ENCODE measurements at places on chromosomes 13 and 19.

DNA sequence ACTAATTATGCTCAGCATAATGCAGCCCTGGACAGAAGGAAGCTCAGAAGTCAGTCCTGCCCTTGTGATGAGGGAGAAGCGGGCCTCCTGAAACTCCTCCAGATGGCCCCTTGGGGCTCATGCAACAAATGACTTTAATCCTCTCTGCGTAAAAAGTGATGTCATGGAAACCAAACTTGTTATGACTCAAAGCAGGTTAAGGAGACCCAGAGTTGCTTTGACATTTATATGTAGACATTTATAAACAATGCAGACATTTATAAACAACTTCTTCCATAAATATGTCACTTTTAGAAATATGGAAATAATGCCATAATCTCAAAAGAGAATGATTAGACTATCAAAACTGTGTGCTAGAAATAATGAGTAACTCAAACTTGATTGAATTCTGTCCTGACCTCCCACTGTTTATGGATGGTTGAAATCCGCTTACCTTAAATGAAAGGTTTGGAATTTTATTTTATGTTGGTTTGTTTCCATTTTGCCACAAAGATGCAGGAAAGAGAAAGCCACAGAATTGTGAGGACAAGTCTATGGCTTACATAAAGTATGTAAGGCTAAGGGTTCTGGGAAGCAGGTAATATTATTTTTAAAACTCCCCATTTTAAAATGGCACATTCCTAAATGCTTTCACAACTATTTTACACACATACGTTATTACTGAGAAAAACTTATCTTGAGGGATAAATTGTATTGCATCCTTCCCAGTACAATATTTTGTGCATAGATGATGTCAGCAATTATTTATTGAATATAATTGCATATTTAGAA, 73.7 kb downstream of the CYSLTR2 start:
- no peak for DNase-seq

DNA sequence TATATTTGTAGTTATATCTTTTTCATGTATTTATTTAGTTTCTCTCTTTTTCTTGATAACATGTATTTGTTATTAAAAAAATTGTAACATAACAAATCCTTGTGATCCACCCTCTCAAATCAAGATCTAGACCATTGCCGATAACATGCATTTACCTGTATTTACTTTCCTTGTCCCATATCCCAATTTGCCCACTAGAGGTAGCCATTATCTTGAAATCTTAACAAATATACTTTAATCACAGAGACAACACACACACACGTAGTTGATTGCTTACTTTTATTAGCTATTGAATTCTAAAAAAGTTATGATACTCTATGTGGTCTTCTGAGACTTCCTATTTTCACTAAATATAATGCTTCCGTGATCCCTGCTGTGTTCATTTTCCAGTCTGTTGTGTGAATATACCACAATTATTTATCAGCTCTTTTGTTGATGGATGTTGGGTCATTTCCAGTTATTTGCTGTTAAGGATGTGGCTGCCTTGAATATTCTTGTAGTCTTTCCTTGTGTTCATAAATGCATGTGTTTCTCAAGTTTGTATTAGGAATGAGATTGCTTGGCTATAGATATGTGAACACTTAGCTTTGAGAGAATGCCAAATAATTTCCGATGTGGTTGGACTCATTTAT, 31.3 kb upstream of the ZMYM2 start:
- DNase-seq, result no peak

- no peak for DNase-seq
These were observed 64.9 kb downstream of the GADD45B start for GRCh38 chr19:2540646-2541454.

DNA sequence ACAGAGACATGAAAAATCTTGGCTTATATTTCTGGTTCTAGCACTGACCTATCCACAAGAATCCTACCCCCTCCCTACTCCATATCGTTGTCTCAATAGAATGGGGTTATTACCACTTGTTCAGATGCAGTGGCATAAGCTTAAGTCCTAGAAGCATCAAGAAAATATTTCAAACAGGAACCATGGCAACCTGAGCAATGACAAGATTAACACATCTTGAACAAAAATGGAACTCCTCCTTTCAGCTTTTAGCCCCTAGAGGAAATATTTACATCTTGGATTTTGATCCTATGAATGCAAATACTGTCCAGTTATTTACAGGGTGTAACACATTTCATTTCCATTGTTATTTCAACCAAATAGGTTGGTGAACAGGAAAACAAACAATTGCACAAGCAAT, 46.1 kb upstream of the TSC22D1 start:
- DNase-seq, result no peak

- DNase-seq, result no peak
These were observed 10.7 kb downstream of the CCDC124 start for GRCh38 chr19:17943274-17944221.

DNA sequence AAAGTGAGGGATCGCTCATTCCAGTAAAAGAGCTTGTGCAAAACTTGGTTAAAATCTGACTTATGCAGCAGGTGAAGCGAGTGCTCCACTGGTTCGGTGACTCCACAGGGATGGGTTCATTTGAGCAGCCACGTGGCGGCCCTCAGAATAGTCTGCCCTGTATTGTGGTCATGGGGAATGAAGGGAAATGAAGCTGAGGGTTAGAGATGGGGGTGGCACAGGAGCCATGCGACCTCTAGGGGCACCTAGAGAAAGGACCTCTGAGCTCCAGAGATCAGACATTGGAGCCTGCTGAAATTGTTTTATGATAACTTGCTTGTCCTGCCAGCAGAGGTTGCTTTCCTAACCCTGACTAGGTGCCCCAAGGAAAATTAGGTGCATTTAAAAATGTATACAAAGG, 26.6 kb downstream of the CBY2 start:
- no peak for DNase-seq

DNA sequence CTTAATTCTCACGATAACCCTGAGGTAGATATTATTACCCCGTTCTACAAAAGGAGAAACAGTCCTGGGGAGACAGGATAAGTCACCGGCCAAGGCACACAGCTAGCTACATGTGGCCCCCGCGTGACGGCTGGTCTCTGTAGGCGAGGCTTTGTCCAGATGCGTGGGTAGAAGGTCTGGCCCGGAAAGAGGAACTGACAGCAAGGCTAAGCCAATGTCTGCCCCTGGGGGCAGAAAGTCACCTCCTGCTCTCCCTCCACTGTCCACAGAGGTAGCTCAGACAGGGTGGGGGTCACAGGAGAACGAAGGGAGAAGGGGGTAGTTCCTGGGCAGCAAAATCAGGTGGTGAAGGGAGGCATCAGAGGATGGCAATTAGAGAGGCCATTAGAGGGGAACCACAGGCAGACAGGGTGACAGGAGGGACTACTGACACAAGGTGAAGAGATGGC, 1.8 kb downstream of the APOC4 start:
- no peak for DNase-seq

DNA sequence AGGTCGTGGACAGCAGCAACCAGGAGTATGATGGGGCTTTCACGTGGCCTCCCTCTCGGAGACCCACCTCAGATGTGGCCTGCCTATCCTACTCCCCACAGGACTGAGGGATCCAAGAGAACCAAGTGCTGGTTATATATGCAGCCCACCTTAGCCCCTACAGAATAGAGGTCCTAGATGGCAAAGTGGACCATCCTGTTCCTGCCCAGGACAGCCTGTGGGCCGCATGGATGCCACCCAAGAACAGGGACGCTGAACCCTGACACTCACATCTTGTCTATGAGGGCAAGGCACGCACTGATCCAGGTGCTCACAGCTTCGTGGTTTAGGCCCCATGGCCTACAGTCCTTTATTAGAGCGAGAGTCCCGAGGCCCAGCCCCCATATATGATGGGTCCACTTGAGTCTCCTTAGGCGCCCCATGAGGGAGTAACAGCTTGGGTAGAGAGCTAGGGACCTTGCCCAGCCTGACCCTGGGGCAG, 1.5 kb upstream of the SLC27A5 start:
- DNase-seq, result no peak

- no peak for DNase-seq
These were observed 7.8 kb downstream of the ZBTB7A start for GRCh38 chr19:4058693-4059452.
